ENCODE measurements at places on chromosomes 7 and 10.

- DNase-seq: no peak
Measured at GRCh38 chr10:113648478-113648877, 15.4 kb downstream of the NRAP start.

DNA sequence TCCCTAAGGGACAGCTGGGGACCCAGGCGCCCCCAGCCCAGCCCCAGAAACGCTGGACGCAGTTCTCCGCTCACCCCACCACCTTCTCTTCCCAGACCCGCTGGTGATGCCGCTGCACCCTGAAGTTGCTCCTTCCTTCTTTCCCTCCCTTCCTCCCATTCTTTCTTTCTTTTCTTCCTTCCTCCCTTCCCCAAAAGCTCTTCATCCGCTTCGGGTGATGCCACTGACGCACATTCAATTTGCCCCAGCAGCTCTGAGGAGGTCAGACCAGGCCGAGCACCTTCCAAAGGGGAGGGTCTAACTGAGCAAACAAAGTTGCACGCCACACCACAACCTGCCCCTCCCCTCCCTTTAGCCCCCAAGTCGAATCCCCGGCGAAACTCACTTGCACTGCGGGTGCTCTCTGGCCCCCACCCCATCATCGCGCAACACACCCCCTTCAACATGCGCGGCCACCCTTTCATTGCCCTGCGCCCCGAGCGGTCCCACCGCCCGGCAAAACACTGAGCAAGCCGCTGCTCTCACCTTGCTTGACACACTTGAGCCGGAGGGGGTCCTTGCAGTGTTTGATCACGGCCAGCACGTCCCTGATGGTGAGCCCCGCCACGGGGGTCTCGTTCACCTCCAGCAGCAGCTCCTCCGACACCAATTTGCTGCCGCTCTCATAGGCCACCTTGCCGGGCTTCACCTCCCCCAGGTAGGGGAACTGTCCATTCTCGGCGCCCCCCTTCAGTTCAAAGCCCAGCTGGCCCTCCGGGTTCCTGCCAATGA, 787 bp downstream of the MAGI2 start:
- DNase-seq: no peak

GRCh38 chr7:27185854-27186667, 1.0 kb upstream of the HOXA11 start:
- no peak for DNase-seq

DNA sequence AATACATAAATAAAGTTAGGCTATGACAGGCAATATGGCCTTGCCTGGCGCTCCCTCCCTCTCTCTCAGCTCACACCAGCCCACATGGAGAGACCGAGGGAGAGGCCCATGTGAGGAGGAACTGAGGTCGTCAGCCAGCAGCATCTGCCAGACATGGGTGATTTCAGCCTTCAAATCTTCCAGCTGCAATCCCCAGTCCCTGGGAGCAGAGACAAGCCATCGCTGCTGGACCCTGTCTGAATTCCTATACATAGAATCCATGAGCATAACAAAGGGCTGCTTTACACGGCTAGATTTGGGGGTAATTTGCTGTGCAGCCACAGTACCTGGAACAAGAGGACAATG, 35.6 kb downstream of the ANKRD16 start:
- no peak for DNase-seq

DNA sequence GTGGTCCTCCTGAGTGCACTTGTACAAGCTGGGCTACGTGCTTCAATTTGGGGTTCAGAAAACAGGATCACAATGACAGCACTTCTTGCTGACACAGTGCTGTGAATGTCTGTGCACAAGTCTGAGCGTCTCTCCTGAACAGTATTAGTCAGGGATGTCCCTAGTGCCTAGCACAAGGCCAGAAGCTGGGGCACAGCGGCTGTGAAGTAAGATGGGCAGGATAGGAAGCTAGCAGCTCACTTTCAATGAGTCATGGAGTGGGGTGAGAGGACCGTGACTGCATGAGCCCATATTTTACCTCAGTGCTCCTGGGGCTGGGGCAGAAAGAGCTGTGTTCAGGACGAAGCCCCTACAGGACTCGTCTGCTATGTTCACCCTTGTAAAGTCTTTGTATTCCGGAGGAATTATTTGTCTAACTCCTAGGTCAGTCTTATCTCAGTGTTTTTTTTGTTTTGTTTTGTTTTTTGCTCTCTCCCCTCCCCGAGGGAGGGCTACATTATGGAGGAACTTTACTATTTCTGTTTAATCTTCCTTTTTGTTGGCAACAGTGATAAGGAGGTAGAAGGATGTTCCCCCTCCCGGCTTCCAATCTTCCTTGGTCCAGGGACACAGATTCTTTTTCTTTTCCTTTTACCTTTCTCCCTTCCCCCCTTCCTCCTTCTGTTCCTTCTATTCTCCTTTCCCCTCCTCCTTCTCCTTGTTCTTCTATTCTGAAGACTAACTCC, 2.8 kb upstream of the LRMDA start:
- DNase-seq: no peak

- no peak for DNase-seq
Measured at GRCh38 chr10:89275383-89275782, 23.8 kb upstream of the LIPA start.
